ENCODE measurements at places on chromosomes 5 and 9. TPM values are rescaled to one million over a fixed set of nuclear protein-coding genes. Genes with fewer than 3 reads are reported as not detected.

GRCh38 chr5:37619353-37619752, 220.5 kb downstream of the GDNF start:
- no peaks in the 10 kb centered on the region for H3K4me1 ChIP-seq
- H3K27ac ChIP-seq: no peak overlapping the region
- no peak for DNase-seq
- no peaks in the 10 kb centered on the region for H3K27me3 ChIP-seq
- no peak overlapping the region for H3K4me3 ChIP-seq

- H3K36me3 ChIP-seq: no peaks in the 10 kb centered on the region
- H3K27me3 ChIP-seq: no peaks in the 10 kb centered on the region
- peak overlapping the region; percentile 99 for H3K27ac ChIP-seq
- H3K4me1 ChIP-seq: peaks cover 36% of the 10 kb centered on the region
These were observed 1.0 kb downstream of the KLF9 start for GRCh38 chr9:70413464-70413798.

ANXA2R gene
- total RNA-seq: 42.0 TPM

PCDHGC4 gene
- not detected for total RNA-seq

FOXD4L4 gene
- total RNA-seq: 0.15 TPM
